ENCODE measurements at places on chromosomes 2 and 18.

DNA sequence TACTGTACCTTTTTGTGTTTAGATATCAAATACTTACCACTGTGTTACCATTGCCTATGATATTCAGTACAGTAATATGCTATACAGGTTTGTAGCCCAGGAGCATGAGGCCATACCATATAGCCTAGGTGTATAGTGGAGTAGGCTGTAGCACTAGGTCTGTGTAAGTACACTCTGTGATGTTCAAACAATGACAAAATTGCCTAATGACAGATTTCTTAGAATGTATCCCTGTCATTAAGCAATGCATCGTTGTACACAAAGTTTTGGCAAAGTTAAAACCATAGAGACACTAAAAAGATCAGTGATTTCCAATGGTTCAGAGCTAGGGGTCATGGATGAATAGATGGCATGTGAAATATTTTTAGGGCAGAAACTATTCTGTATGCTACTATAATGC is 415.5 kb downstream of the NCKAP5 start:
- DNase-seq = no peak

GRCh38 chr2:231228223-231228622 is 29.8 kb downstream of the ARMC9 start:
- no peak for DNase-seq

- peak; percentile 23 for DNase-seq
Observed at GRCh38 chr2:72561621-72562318, 264.1 kb downstream of the EXOC6B start.

GRCh38 chr2:15507697-15508096 is 53.4 kb downstream of the NBAS start:
- no peak for DNase-seq

DNA sequence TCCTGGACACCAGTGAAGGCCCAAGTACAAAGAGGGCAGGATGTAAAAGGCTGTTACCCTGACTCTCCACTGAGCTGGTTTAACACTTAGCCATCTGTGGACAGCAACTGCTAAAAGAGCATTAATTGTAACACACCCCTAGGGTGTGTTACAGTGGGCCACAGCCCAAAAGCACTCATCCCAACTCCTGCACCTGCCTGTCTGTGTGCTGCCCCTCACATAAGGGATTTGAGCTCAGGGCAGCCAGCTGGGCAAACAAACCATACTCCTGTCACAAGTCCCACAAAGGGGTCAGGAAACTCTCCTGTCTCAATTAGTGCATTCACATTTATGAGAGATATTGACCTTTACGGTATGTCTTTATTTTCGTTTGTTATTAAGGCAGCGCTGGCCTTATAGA is 833.1 kb upstream of the NXPH2 start:
- DNase-seq = no peak

DNA sequence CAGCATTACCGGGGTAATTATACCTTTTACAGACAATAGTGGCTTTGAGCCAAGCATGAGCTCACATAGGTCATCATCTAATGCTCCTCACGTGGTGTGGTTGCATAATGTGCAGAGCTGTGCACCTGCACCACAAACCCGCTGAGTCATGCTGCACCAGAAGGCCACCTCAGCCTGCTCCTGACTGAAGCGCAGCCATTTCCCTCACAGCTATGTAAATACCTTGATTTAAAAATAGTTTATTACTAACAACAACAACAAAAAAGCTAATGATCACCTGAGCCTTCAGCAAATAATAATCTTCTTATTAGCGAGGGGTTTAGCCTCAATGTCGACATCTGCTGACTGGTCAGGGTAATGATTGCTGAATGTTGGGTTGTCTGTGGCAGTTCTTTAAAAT is 238.8 kb downstream of the MBD5 start:
- no peak for DNase-seq

DNA sequence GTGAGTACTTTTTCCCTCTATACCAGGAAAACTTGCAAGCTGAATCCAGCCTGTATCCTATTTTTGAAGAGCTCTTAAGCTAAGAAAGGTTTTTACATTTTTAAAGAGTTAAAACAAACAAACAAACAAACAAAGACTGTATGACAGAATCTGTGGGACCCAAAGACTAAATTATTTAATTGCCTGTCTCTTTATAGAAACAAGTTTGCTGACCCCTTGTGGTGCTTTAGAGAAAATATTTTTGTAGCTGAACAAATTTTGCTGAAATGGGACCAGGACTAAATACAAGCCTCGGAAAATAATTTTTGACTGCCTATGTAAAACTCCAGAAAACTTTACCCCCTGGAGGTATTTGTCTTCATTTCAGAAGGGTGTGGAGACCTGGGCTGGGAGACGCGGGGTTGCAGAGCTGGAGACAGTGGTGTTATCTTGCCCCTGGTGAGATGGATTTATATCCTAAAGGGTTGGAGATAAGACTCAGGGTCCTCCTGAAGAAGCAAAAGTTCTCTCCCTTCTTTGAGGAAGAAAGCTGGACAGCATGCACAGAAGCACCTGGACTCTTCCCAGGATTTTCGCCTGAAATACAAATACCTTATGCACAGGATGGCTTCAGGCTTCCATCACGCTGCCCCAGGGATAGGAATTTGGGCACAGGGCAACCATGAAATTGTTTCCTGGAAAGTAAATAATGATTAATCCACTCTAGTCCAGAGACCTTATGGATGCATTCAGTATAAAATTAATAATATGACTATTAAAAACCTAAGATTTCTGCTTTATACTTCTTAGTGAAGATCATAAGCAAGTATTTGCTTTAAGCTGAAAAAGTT is 54.3 kb downstream of the TMX3 start:
- DNase-seq = peak; percentile 43

GRCh38 chr2:180077295-180077906 is 70.3 kb upstream of the CWC22 start:
- peak; percentile 12 for DNase-seq

GRCh38 chr18:79371561-79372121 is 24.1 kb upstream of the NFATC1 start:
- no peak for DNase-seq

GRCh38 chr2:127107622-127107999 is 657 bp upstream of the BIN1 start:
- no peak for DNase-seq

- no peak for DNase-seq
Observed at GRCh38 chr2:144522176-144522896, 2.4 kb upstream of the ZEB2 start.

GRCh38 chr2:146820672-146821071 is 1024.2 kb upstream of the ACVR2A start:
- peak; percentile 20 for DNase-seq

DNA sequence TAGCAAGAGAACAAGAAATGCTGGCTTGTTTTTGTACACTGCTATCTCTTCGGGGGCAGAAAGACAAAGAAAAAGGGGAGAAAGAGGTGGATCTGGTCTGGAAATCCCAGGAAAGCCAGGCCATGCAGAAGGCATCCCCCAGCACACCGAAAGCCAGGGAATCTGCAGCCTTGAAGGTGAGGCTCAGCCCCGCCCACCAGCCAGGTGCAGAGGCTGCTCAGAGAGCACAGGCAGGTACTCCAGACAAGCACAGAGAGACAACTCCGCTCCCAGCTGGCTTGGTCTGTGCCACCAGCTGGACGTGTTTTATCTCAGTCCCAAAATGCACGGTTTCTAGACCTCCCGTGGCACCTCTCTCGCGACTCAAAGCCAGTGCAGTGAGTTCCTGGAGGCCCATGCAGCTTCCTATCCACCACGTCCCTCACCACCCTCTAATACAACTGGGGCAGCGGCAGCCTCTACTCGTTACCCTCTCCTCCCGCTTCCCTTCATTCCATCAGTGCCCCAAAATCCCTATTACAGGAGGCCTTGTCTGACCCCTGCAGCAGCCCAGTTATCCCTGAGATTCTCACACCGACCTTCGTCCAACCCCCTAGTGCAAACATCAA is 62.8 kb downstream of the HDAC4 start:
- DNase-seq = no peak

- DNase-seq = no peak
Observed at GRCh38 chr2:154231021-154231420, 359.3 kb downstream of the GALNT13 start.

- no peak for DNase-seq
Observed at GRCh38 chr2:12558519-12558918, 158.2 kb upstream of the TRIB2 start.

- no peak for DNase-seq
Observed at GRCh38 chr2:149221898-149222297, 108.5 kb upstream of the LYPD6 start.

All from fibroblast of the conjunctiva (primary cell).